ENCODE measurements at places on chromosomes 12 and 14. TPM values are rescaled to one million over a fixed set of nuclear protein-coding genes. Genes with fewer than 3 reads are reported as not detected.

Gene GLT8D2
- 40.1 TPM for total RNA-seq

Gene SLC6A12
- not detected for total RNA-seq

Gene DCN
- 71.4 TPM for total RNA-seq

Gene ADCY4
- total RNA-seq: not detected

- peaks cover 31% of the 10 kb centered on the region for H3K4me1 ChIP-seq
- H3K36me3 ChIP-seq: no peaks in the 10 kb centered on the region
- no peaks in the 10 kb centered on the region for H3K27me3 ChIP-seq
- no peak overlapping the region for H3K4me3 ChIP-seq
Observed at GRCh38 chr14:67410313-67410712, 1.7 kb downstream of the PLEK2 start.

DNA sequence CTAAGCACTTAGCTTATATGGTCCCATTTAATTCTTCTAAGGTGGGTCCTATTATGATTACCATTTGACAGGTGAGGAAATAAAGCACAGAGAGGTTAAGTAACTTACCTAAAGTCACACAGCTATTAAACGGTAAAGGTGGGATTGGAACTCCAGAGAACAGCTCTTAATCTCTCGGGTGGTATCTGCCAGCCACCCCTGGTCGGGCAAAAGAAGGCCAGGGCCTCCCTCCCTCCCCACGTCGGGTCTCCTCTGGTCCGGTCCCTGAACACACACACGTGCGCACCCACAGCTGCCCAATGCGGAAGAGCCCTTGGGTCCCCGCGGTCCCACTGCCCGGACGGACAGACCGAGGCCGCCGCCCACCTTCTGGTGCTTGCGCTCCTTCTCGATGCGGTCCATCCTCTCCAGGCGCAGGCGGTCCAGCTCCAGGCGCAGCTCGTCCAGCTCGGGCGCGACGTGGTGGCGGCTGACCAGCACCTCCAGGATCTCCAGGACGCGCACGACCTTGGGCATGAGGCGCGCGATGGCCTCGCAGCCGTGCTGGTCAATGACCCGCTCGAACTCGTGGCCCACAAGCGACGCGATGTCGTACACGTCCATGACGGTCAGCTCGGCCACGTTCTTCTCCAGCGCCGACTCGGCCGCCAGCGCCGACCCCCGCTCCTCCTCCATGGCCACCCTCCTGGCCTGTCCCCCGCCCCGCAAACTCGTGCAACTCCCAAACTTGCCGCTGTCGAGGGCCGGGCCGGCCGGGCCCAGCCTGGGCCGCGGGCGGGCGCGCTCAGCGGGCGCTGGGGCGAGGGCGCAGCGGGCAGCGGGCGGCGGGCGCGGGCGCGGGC, 490 bp downstream of the RILPL1 start:
- no peak overlapping the region for H3K27ac ChIP-seq
- peak overlapping the region; percentile 92 for H3K4me3 ChIP-seq
- H3K36me3 ChIP-seq: peaks cover 12% of the 10 kb centered on the region
- H3K4me1 ChIP-seq: peaks cover 15% of the 10 kb centered on the region
- peak; percentile 51 for DNase-seq

- H3K27ac ChIP-seq: no peak overlapping the region
- no peaks in the 10 kb centered on the region for H3K27me3 ChIP-seq
- no peak for DNase-seq
- H3K4me3 ChIP-seq: no peak overlapping the region
- peaks cover 3% of the 10 kb centered on the region for H3K4me1 ChIP-seq
- H3K36me3 ChIP-seq: 0 out of 2 replicates have a peak, but pooled peaks cover 3% of the 10 kb centered on the region
Observed at GRCh38 chr12:50979369-50980052, 27.2 kb downstream of the HIGD1C start.

- H3K27ac ChIP-seq: no peak overlapping the region
- H3K4me3 ChIP-seq: no peak overlapping the region
- no peak for DNase-seq
- H3K4me1 ChIP-seq: 0 out of 2 replicates have a peak, but pooled peaks cover 3% of the 10 kb centered on the region
- peaks cover 9% of the 10 kb centered on the region for H3K36me3 ChIP-seq
- no peaks in the 10 kb centered on the region for H3K27me3 ChIP-seq
Observed at GRCh38 chr14:60807971-60808370, 73.4 kb downstream of the MNAT1 start.

GRCh38 chr12:127192391-127192790, 1074.6 kb upstream of the TMEM132C start:
- H3K4me3 ChIP-seq: no peak overlapping the region
- DNase-seq: no peak
- H3K27me3 ChIP-seq: no peaks in the 10 kb centered on the region
- H3K27ac ChIP-seq: no peak overlapping the region
- H3K4me1 ChIP-seq: 0 out of 2 replicates have a peak, but pooled peaks cover 2% of the 10 kb centered on the region
- H3K36me3 ChIP-seq: no peaks in the 10 kb centered on the region

- no peak for DNase-seq
- H3K27ac ChIP-seq: no peak overlapping the region
- H3K27me3 ChIP-seq: peaks cover 12% of the 10 kb centered on the region
- no peak overlapping the region for H3K4me3 ChIP-seq
- H3K4me1 ChIP-seq: no peaks in the 10 kb centered on the region
Observed at GRCh38 chr14:104856869-104857860, 7.9 kb upstream of the CEP170B start.

DNA sequence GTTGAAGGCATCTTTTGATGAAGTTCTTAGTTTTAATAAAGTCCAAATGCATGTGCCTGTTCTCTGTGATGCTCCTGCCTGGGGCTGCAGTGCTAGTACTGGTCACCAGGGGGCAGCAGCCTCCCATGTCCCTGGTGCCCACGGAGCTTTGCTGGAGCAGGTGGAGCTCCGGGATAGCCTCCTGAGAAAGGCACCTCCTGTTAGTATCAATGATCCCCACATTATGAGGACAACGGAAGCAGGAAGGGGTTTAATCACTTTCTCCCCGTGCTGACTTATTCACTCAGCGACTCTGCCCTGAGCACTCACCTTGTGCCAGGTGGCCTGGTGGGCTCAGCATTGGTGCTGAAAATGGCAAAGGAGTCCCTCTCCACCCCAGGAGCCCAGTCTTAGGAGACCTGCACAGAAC, 123.0 kb upstream of the PZP start:
- H3K36me3 ChIP-seq: no peaks in the 10 kb centered on the region
- DNase-seq: peak; percentile 31
- H3K27ac ChIP-seq: no peak overlapping the region
